ENCODE measurements at places on chromosomes 13 and 19.

DNA sequence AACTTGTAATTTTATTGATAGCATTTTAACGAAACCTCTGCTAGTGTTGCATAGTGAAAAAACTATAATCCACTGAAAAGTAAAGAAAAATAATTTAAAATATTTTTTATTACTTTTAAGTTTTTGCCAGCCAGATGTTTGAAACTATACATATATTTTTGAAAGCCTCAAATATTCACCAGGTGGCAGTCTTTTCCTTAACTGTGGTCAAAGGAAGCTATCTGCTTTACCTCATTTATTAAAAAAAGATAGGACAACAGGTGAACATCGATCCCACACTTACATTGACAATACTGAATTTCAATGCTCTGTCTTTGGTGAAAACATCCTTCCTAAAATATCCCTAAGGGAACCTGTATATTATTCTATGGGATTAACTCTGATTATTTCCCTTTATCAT lies 100.5 kb downstream of the TRPC4 start:
- no peak for DNase-seq

DNA sequence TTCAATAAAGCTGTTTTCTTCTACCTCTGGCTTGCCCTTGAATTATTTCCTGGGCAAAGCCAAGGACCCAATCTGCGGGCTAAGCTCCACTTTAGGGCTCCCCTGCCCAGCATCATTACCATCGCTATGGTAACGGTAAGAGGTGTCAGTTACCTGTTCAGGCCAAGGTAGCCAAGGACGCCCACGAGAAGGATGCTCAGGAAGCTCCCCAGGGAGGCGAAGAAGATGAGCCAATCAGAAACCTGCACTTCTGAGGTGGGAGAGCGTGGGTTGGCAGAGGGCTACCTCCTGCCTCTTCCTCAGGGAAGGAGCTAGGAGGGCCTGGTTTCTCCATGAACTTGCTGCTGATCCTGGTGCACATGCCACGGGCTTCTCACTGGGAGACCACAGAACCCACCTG lies 24.7 kb downstream of the IL12RB1 start:
- no peak for DNase-seq

GRCh38 chr19:45560038-45560437 lies 24.6 kb downstream of the OPA3 start:
- DNase-seq, result no peak

- DNase-seq, result no peak
Observed at GRCh38 chr13:47959468-47960247, 41.4 kb downstream of the SUCLA2 start.

GRCh38 chr19:46116121-46116520 lies 8.4 kb downstream of the IGFL3 start:
- DNase-seq, result no peak

DNA sequence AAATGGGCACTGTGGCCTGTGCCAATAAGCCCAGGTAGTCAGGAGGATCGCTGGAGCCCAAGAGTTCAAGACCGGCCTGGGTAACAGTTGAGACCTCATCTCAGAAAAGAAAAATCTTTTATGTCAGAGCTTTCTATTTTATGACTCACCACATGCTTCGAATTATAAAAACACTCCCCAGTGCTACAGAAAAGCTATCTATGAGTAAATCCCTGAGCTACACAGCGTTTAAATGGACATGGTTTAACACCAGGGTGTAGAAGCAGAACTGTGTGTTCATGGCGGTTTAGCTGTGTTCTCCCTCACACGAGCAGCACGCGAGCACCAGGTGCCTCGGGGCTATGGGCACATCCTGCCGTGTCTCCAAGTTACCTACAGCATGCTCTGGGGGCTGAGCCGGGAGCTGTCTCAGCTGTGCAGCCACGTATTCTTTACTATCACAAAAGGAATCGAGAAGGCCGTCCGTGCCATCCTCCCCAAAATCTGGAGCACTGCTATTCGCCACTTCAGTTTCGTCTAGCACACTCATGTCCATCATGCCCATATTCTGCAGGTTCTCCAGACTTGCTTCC lies 6.7 kb downstream of the SAFB2 start:
- DNase-seq, result no peak

DNA sequence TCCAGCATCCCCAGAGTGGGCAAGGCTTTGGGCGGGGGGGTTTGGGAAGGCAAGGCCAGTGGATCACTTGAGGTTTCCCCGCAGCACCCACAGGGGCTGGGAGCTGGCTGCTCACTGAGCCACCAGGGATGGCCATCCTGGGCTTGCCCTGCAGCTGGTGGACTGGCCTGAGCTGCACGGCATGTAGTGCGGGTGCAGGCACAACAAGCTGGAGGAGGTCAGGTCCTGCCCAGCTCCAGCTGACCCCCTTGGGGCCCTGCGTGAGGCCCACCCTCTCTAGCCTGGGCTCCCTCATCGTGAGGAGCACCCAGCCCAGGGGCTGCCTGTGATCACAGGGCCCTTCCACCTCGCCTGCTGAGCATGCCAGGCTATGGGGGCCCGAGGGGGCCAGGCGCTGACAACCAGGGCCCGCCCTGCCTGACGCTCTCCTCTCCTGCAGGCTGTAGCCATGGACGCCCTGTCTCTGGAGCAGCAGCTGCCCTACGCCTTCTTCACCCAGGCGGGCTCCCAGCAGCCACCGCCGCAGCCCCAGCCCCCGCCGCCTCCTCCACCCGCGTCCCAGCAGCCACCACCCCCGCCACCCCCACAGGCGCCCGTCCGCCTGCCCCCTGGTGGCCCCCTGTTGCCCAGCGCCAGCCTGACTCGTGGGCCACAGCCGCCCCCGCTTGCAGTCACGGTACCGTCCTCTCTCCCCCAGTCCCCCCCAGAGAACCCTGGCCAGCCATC lies 22.9 kb downstream of the COMP start:
- DNase-seq, result no peak

GRCh38 chr19:4115050-4115817 lies 8.7 kb downstream of the MAP2K2 start:
- no peak for DNase-seq

GRCh38 chr13:57056601-57057180 lies 84.0 kb upstream of the PRR20A start:
- no peak for DNase-seq

- no peak for DNase-seq
Observed at GRCh38 chr13:114266241-114266640, 15.2 kb upstream of the UPF3A start.

DNA sequence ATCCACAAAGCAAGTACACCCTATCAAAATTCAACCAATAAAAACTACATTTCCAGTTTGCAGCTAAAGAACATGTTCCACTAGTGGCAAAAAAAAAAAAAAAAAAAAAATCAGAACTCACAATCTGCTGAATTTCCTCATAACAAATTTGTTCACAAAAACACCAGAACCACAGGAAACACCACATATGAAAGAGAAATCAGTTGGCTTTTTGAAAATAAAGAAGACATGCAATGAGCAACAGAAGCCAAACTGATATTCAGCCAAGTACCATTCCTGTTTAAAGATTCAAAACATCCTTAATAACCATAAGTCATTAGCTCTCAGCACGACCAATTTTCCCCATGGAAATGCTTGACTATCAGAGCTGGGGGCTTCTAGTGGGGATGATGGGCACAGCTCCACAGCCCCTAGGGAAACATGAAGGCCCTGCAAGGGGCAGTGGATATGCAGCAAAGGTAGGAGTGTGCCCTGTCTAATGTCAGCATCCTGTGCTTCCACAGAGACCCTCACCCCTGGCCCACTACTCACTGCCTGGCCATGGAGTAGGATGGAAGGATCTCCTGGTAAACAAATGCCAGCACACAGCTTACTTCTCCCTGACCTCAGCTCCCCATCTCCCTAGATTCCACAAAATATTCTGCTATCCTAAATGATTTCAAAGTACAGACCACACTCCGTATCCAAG lies 74.0 kb upstream of the DOCK9 start:
- no peak for DNase-seq

DNA sequence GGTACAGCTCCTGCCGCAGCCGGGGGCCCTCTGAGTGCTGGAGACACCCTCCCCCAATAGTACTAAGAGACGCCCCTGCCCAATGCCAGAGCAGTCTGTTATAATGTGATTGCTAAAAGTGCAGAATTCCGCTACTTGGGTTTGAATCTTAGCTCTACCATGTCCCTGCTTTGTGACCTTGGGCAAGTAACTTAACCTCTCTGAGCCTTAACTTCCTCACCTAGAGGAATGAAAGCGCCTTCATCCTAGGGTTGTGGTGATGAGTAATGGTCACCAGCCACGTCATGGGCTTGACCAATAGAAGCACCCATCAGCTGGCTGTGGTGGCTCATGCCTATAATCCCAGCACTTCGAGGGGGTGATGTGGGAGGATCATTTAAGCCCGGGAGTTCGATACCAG lies 6.5 kb downstream of the PLEKHG2 start:
- DNase-seq, result no peak

DNA sequence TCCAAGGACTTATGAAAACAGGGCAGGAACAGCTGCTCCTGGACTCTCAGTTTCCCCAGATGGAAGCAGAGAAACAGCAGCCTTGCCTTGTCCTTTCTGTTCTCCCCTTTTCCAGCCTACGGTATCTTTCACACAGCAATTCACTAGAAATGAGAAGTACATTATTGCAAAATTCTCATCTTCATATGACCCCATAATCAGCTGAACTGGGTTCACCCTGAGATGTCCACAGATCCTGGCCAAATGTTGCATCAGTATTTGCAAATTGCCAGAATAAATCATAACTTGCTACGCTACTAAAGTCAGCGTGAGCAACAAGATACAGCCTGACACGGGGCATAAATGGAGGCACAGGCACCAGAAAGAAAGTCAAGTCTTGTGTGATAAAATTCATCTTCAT lies 16.1 kb downstream of the VSTM1 start:
- DNase-seq, result no peak

DNA sequence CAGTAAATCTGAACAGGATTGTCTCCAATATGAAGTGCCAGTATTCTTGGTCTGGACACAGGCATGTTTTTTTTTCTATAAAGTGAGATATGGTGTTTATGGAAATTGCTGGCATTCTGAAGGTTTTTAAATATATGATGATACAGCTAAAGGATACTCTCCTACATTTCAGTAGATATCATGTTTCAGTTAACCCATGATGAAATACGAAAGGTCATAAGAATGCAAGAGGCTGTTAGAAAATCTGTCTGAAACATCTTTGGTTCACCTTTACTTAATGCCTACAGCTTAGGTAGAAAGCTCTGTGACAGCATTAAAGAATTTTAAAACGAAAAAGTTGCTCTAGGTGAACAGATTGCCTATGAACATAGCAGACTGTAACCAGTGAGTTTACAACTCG lies 9.1 kb downstream of the FRY start:
- no peak for DNase-seq

DNA sequence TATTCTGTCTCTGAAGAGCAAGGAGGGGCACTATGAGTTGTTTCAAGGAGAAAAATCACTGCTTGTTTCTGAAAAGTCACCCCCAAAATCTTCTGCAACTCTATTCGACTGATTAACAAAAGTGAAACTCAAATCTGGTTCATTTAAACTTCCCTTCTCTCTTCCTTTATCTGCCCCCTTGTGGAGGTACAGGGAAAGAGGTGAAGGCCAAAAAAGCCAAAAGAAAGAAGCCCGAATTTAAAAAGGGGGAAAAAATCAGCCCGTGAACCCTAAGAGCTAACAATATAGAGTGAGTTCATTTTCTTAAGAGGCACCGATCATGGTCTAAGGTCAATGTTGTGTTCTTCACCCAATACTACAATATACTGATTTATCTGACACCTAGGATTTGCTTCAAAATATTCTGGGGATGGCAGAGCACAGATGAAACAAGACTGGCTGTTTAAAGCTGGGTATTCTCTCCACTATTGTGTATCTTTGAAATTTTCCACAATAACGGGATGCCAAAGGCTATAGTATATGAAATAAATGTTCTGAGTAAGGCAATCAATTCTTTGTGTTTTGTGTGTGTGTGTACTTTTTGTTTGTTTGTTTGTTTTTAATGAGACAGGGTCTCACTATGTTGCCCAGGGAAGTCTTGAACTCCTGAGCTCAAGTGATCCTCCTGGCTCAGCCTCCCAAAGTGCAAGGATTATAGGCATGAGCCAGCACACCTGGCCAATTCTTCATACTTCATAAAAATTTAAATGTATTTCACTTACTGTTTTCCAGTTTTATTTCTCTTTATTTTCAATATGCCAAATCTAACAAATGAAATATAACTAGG lies 55.0 kb upstream of the EEF1AKMT1 start:
- DNase-seq, result peak; percentile 45

DNA sequence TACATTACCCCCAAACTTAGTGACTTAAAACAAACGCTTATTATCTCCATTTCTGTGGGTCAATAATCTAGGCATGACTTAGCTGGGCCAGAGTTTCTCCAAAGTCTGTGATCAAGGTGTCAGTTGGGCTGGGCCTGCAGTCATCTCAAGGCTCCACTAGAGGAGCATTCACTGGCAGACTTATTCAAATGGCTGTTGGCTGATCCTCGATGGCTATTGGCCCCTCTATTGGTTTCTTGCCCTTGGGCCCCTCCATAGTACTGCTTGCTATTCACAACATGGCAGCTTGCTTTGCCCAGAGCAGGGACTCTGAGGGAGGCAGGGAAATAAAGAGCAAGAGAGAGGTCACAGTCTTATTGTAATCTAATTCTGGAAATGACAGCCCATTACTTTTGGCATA lies 57.6 kb downstream of the RCBTB2 start:
- no peak for DNase-seq

DNA sequence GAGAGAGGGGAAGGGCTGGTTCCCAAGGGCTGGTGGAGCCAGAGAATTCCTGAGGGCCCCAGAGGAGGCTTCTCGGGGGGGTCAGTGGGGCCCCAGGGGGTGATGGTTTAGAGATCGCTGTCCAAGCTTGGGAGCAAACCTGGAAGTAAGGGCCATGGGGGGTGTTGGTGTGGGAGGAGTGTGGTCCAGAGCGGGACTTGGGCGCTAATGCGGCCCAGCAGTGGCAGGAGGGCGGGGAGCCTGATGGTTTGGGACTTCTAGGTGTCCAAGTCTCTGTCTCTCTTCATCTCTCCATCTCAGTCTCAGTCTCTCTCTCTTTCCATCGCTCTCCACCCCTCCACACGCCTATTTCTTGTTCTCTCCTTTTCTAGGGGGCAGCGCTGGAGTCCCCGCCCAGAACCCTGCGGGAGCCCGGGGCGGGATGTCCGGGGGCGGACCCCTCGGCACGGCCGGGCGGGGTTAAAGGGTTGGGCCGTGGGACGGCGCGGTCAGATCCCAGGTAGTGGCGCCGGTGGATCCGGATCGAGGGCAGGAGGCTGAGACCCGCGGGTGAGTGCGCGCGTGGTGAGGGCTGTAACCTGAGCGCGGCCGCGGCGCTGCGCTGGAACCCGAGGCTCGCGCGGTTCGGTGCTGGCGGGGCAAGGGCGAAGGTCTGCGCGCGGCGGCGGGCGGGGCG lies at the start of gene CYP4F22:
TSS of gene CYP4F22 (plus strand) at position 491 of the 676 bp plus-strand sequence. CDS start 16,812 bp downstream, outside the sequence.
- DNase-seq, result no peak

GRCh38 chr19:1532003-1532402 lies 8.1 kb downstream of the PLK5 start:
- no peak for DNase-seq

- no peak for DNase-seq
Observed at GRCh38 chr13:43874504-43875092, 4.9 kb downstream of the CCDC122 start.

DNA sequence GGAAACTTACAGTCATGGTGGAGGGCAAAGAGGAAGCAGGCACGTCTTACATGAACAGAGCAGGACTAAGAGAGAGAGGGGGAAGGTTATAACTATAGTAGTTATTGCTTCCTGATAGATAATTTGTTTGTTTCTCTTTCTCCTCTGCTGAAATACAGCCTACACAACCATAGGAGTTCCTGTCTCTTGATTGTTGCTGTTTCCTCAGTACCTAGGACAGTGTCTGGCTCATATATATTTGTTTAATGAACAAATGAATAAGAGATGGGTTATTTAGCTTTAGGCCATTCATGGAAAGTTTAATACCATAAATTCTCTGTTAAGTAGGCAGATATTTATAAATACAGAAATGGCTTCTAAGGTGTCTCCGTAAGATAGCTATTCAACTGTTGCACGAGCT lies 95.2 kb downstream of the PCCA start:
- no peak for DNase-seq
